ENCODE measurements at places on chromosomes 3 and 15.

- no peak for DNase-seq
Observed at GRCh38 chr3:187375581-187375980, 7.4 kb downstream of the RTP4 start.

- DNase-seq: no peak
Observed at GRCh38 chr15:100571592-100572167, 30.3 kb downstream of the LINS1 start.

- no peak for DNase-seq
Observed at GRCh38 chr3:60609446-60609845, 641.8 kb downstream of the FHIT start.

DNA sequence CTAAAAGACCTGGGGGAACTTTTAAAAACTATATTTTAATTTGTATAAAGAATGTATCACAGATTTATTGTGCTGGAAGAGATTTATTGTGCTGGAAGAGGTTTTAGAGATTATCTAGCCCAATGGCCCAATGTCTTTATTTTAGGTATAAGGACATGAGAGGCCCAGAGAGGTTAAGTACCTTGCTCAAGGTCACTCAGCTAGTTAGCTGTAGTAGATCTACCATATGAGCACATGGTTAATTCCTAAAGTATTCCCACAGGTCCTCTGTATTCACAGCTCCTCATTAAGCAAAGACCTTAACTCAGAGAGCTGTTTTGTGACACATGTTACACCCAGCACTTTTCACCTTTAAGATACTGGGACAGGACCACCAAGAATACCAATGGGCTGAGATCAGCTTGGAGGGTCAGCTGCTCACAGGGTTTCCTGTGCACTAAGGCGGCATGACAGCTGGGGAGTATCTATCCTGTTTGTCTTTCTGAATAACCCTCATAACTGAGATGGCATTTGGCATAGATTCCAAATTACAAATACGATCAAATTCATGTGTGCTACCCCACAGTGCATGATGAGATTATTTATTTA is 143.1 kb upstream of the TBL1XR1 start:
- DNase-seq: no peak

DNA sequence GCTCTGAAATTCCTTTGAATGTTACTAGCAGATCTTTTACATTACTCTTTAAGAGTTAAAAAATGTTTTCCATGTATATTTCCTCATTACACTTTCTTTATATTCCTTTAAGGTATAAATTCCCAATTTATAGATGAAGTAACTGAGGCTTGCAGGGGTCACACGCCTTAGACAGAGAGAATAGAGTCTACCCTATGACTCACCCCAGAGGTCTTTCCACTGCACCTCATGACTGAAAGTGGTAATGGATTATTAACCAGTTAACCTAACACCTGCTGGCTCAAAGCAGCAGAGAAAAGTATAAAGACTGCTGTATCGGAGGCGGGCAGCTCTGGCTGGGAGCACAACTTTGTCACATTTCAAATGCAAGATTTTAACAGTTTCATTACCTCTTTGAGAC is 37.7 kb downstream of the LDHAL6B start:
- DNase-seq: no peak

- DNase-seq: no peak
Observed at GRCh38 chr3:74613521-74614106, 845 bp downstream of the CNTN3 start.

DNA sequence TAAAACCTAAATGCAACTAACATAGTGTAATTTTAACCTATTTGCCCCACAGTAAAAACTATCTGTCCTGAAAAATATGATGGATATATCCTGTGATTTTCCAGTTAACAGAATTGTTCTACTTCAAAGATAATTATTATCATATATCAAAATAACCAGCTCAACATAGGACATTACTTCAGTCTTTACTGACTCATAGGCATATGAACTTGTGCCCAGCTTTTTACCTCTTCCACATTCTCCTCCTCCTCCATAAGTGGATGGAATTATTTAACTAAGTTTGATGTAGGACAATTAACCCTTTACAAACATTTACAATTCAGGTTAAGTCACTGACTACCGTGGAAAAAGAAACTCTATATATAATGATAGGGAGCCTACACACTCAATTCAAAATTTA is 22.9 kb upstream of the USF3 start:
- DNase-seq: no peak

DNA sequence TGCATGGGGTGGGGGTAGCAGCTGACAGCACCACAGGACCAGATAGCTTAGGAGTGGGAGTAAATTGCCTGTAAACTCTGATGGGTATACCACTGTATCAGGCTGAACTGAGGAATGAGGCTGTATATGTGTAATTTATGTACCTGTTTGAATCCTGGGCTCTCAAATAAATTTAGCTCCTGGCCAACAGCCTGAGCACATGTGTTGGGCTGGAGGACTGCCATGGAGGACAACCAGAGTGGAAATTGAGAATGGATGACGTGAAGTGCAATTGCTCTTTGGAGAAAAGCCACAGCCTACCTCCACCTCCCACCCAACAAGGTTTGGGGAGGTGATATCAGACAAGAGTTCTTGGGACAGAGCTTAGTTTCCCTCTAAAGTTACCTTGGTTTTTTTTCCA is 328.6 kb upstream of the PROK2 start:
- no peak for DNase-seq

- no peak for DNase-seq
Observed at GRCh38 chr15:61099020-61099810, 129.9 kb downstream of the RORA start.

DNA sequence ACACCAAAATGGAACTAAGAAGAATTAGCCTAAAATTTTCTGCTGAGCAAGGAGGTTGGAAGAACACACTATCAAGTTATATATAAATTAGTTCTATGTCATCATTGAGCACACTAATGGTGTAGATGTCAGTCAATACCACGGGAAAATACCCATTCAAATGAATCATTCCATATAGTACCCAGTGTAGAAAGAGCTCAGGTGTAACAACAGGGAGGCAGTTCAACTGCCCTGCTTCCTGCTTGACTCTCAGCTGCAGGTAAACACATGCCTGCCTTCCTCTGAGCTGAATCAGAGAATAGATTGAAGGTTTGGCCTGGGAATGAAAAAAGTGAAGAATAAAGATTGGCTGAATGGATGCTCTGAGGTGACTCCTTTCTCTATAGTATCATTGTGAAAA is 1088.0 kb downstream of the AGBL1 start:
- DNase-seq: peak; percentile 19

- no peak for DNase-seq
Observed at GRCh38 chr3:46923559-46924350, 46.2 kb downstream of the PTH1R start.

- no peak for DNase-seq
Observed at GRCh38 chr3:43400167-43400566, 113.8 kb downstream of the SNRK start.

GRCh38 chr3:127405010-127405598 is 117.3 kb upstream of the PRR20G start:
- no peak for DNase-seq

DNA sequence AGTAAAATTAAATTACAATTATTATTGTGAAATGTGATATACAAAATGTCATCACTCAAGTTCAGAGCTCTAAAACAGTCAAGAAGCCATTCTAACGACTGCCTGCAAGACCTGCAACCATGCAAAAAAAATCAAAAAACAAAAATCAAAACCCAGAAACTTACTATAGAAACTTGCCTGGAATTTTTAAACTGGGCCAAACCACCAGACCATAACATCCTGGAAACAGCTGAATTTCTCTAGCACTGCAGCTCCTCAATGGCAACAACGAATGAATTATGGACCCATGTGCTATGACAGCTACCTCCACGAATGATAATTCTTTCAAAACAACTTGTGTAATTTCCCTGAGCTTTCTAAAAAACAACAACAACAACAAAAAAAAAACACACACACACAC is 130.0 kb upstream of the KCNMB2 start:
- no peak for DNase-seq

DNA sequence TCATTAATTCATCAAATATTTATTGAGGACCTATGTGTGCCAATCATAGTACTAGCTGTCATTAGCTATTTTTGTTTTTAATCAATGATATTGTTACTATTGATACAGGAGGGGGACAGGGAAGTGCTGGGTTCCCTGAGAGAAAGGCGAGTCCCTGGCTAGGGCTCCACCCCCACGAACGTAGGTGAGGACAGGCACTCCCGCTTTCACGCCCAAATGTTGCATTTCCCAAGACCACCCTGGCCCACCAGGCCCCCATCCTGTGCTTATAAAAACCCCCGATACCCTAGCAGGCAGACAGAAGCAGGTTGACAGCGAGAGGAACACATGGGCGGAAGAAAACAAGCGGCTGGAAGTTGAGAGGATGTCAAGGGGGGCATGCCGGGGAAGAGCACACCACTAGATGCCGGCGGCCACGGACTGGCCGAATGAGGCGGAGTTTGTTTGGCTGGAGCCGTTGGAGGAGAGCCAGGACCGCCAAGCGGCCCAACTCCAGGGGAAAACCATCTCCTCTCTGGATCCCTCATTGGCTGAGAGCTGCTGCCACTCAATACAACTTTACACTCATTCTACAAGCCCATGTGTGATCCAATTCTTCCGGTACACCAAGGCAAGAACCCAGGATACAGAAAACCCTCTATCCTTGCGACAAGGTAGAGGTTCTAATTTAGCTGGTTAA is 798.7 kb upstream of the SEMA6D start:
- no peak for DNase-seq

GRCh38 chr3:72405943-72406566 is 442.2 kb downstream of the SHQ1 start:
- DNase-seq: no peak

DNA sequence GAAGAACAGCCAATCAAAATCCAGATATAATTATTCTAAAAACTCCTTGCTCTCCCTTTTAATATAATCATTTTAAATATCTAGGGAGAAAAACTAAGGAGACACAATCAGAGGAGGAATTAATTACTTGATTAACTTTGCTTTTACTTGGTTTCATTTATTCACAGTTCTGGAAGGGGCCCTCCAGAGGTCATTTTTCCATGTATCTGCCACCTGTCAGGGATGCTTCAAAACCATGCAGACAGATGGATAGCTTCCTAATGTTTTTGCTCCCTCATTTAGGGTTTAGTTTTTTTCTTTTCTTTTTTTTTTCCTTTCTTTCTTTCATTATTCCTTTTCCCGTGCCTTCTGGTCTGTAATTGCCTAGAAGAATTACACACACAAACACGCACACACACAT is 438.1 kb upstream of the ARPP21 start:
- DNase-seq: no peak

DNA sequence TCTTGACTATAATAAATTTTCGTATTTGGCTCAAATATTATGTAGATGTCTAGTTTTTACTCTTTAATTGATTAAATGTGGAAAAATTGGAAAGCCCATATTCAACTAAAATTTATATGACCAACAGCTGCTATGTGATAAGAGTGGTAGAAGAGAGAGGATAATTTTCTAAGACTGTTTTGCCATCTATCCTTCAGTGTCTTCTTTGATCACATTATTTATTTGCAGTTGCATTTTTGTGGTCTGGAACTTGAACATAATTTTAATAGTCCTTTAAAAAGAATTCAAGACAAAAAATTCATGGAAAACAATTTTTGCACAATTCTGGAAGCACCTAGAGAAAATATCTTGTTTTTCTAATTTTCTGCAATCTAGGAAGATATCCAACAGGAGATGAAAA is 213.3 kb upstream of the THBS1 start:
- no peak for DNase-seq

DNA sequence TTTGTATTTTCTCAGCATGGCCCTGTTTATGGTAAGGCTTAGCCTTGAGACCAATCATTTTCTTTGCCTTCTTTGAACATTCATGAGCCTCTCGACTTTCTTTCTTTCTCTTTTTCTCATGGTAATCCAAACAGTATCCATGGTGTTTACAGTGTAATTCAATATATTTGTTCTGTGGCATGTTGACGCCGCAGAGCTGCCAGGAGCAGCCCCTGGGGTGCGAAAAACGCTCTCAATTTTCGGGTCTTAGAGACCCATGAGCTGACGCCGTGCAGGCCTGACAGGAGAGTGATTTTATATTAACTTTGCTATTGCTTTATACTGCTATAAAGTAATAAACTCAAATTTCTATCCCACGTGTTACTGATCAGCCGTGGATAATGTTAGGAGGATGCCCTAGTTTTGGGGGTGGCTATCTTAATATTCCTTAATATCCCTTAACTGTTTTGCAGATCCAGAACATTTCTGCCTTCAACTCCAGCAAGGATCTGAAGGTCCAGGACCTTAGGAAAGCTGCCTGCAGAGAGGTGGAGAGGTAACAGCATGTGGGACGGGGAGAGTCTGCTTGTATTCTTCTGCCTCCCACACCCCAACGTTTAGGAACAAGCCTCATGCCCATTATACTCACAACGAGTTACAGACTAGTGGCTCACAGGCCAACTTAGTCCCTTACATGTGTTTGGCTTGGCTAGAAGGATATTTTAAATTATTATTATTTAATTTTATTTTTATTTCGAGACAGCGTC is 29.3 kb upstream of the MYO1E start:
- DNase-seq: no peak

DNA sequence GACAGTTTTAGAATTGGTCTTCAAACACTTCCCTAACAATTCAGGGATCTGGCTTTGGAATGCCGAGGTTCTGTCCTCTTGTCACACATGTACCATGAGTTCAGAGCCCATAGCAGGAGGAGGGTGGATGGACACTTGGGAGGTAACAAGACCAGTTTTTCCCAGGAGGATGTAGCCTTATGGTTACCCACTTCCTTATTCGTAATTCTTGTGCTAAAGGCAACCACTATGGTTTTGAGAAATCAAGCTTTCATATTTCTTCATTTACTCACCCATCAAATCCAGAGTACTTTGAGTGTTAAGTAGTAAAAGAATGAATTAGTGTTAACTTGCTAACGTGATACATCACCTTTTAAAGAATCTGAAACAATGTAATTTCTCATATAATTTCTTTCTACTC is 479.6 kb upstream of the ALCAM start:
- no peak for DNase-seq

DNA sequence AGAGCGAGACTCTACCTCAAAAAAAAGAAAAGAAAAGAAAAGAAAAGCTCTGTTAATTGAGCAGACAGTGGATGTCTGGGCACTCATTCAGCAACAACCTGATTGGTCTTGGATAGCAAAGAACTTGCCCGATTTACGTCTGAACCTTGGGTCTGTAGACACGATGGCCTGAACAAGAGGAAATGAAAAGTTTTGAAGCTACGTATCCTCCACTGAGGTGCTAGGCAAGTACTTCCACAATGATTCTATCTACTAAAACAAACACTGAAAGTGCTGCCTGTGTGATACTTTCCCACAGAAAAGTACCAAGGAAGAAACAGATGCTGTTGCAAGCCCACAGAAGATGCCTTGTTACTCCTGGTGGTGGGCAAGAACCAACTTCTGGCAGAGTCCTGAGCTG is 21.8 kb upstream of the MUSTN1 start:
- DNase-seq: no peak

DNA sequence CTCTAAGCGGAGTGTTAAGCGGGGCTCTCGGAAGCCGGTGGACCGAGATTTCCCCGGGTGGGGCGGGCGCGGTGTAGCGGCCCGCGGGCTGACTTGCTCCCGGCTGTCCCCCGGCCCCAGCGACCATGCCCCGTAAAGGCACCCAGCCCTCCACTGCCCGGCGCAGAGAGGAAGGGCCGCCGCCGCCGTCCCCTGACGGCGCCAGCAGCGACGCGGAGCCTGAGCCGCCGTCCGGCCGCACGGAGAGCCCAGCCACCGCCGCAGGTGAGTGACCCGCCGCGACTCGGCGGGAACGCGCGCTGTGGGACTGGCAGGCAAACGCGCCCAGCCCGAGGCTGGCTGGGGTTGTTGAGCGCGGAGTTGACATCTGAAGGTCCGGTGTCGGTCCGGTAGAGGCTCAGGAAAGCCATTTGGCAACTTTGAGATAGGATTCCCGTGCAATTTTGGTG is 1.3 kb downstream of the SMC4 start:
- no peak for DNase-seq

Data from RWPE1 (cell line).